ENCODE measurements at places on chromosomes 1 and 21. TPM values are rescaled to one million over a fixed set of nuclear protein-coding genes. Genes with fewer than 3 reads are reported as not detected.

Gene RXRG
- not detected for total RNA-seq

Gene ANKRD34A
- total RNA-seq = 0.14 TPM

Gene MYBPHL
- total RNA-seq = 5.7 TPM

Gene ST6GALNAC3
- not detected for total RNA-seq

Gene KPRP
- not detected for total RNA-seq

Gene ADAM15
- 12.3 TPM for total RNA-seq

- no peaks in the 10 kb centered on the region for H3K36me3 ChIP-seq
- no peak overlapping the region for H3K4me3 ChIP-seq
- DNase-seq = no peak
- H3K27me3 ChIP-seq = no peaks in the 10 kb centered on the region
- H3K27ac ChIP-seq = no peak overlapping the region
Observed at GRCh38 chr1:113875714-113876113, 4.2 kb upstream of the PTPN22 start.

- DNase-seq = no peak
- H3K36me3 ChIP-seq = no peaks in the 10 kb centered on the region
- peaks cover 64% of the 10 kb centered on the region for H3K27me3 ChIP-seq
Observed at GRCh38 chr1:109467301-109467777, 993 bp downstream of the SYPL2 start.

DNA sequence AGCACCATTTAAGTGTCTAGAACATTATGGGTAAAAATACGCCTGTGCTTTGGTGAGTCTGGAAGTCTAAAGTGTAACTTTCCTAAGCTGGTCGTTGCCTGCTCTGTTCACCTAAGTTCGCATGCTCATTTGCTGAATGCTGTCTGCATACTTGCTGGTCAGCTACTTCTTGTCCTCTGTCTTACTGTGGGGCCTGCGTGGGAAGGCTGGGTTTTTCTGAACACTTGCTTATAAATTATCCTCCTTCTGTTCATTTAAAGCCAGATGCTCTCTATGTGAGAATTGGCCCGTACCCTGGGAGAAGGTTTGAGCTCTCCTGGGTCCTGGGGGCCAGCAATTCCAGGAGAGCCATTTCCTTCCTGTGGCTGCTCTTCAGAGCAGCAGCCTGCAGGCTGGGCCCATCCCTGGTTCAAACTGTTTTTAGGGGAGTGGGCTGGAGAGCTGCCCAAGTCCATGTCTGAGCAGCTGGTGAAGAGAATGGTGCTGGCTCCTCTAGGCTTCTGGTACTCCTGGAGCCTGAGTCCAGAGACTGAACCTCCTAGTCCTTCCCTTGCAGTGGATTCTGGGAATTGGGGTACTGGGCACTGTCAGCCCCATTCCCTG, 75.7 kb downstream of the GALNT2 start:
- no peaks in the 10 kb centered on the region for H3K27me3 ChIP-seq
- H3K27ac ChIP-seq = no peak overlapping the region
- peaks cover 38% of the 10 kb centered on the region for H3K4me1 ChIP-seq
- H3K36me3 ChIP-seq = no peaks in the 10 kb centered on the region
- no peak for DNase-seq
- H3K4me3 ChIP-seq = no peak overlapping the region

DNA sequence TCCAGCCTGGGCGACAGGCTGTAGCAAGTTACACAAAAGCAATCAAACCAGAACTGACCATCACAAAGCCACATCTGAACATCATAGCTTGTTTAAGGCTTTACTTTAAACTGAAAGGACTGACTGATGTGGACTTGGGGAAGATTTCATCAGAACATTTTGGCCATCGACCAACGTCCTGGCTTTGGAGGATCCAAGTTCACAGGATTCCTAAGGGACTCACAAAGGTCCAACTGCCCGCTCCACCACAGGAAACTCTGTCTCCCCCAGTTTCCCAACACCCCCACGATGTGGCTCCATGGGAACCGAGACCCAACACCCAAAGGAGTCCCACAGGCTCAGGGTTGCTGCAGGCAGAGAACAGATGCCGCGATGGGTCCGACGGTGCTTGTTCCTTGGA, 9.3 kb downstream of the SSU72 start:
- no peak for DNase-seq
- H3K36me3 ChIP-seq = peaks cover 27% of the 10 kb centered on the region
- H3K27me3 ChIP-seq = no peaks in the 10 kb centered on the region
- H3K27ac ChIP-seq = no peak overlapping the region

Data from HepG2 (cell line).